Stimulated activated CD8-positive, alpha-beta memory T cell treated with anti-CD3 and anti-CD28 coated beads, Interleukin-4, amount 100 ng/mL, for 24 hours (primary cell): ENCODE measurements at places on chromosomes 6 and 20.

DNA sequence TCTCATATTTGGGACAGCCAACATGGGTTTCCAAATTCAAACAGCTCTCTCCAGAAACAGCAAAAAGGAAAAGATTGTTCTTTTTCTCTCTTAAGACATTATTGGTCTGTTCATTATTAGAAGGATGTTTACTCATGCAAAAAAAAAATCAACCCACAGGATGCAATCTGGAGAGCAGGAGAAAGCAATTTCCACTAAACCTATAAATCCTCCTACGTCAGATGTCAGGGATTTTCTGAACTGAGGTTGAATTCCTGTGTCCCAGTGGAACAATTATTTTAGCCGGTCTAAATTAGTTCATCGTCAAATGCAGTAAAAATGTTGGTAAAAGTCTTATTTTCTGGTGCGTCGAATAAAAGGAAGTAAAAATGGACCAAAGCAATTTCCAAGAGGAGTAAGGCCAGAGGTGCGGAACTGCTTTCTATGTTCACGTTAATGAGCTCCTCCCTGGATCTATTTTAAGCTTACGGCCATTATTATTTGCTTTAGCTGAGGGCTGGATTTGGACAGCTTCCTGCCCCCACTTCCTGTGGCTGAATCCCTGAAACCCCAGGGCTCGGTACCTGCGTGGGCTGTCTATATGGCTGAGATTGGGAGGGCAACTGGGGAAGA is at the start of gene GABRR1:
GABRR1 (minus strand) TSS at position 60 of the 612 bp plus-strand sequence; CDS start at position 24, 36 bp downstream.
- DNase-seq: no peak

DNA sequence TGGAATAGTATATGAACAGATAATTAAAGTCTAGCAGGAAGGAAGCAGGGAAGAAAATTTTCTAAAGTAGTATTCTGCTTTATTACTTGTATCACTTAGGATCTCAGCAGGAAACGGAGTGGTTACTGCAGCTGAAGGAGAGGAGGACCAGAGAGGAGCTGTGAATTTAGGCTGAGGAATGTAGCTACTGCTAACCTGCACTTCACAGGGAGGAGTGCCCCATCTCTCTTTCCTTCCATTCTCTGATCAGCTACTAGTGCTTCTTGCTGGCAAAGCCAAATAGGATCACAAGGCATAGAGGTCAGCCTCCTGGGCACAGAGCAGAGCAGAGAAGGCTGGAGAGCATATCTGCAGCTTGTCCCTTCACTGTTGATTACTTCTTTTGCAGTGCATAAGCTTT is 205.3 kb upstream of the ASCC3 start:
- DNase-seq: no peak

DNA sequence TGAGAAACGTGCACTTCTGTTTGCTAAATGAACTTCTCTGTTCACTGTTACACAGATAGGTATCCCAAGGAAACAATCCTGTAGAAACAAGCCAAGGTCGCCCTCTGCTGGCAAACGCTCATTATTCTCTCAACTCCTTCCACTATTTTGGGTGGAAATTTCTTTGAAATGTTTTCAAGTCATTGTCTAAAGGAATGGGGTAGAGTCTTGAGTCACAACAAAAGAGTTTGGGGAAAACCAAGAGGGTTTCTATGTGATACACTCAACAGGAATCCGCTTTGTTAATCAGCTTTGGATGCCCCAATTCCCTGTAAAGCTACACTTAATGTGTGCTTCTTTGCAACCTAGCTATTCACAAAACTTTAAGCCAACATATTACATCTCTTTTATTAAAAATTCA is 4.6 kb upstream of the RAE1 start:
- DNase-seq: peak; percentile 60

DNA sequence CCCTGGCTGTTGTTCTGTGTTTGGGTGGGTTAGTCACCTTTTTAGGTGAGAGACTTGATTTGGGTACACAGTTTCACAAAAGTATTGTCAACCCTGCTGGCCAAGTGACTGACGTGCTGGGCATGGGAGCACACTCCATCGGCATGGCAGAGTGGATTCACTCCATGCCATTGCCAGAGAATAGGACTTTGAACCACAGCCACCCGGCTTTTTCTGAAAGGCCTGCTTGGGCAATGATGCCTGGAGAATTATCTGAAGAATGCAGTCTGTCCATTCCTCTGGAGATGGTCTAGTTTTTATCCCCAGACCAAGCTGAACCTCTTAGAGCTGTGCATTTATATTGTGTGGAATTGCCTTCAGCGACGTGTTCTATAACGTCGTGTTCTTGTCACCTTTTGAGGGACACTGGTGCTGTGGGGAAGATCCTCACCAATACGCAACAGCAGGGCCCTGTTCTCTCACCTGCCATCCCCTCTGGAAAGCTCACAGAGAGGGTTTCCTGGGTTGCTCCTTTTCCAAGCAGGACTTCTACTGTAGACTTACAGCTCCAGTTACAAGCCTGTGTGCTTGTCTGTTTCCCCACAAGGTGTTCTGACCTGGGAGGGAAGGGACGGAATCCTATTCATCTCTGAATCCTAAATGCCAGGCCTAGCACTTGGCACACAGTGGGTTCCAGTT is 183.4 kb upstream of the AKAP12 start:
- DNase-seq: no peak

DNA sequence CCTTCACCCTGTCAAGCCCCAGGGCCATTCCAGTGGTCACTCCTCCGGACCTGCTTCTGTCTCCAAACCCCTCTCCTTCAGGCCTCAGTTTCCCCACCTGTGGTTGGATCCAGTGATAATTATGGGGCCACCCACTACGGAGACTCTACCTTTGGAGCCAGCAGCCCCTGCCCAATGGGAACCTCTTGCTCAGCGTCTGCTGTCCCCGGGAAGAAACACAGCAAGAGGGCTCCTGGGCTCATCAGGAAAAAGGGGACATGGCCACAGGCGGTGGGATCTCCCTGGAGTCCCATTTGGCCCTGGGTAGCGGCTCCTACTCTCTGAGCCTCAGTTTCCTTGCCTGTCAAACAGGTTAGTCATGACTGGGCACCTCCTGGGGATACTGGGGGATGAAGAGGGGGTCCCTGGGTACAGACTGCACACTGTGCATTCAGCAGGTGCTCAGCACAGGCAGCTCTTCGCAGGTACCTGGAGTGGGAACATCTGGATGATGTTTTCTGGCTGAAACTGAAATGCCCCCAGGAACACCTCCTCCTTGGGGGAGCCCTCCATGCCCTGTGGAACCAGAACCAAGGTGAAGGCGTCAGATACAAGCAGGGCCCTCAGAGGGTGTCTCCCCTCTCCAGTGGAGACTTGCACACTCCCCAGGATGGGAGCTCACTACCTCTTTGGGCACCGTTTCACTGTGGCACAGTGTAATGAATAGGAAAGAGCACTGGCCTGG is 19.4 kb downstream of the SUN5 start:
- DNase-seq: no peak

GRCh38 chr6:144087789-144088426 is 7.5 kb downstream of the SF3B5 start:
- no peak for DNase-seq

DNA sequence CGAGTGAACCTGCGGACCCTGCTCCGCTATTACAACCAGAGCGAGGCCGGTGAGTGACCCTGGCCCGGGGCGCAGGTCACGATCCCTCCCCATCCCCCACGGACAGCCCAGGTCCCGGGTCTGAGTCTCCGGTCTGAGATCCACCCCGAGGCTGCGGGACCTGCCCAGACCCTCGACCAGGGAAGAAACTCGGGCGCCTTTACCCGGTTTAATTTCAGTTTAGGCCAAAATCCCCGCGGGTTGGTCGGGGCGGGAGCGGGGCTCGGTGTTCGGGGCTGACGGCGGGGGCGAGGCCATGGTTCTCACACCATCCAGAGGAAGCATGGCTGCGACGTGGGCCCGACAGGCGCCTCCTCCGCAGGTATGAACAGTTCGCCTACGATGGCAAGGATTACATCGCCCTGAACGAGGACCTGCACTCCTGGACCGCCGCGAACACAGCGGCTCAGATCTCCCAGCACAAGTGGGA is 46.9 kb upstream of the TRIM26 start:
- DNase-seq: peak; percentile 15

DNA sequence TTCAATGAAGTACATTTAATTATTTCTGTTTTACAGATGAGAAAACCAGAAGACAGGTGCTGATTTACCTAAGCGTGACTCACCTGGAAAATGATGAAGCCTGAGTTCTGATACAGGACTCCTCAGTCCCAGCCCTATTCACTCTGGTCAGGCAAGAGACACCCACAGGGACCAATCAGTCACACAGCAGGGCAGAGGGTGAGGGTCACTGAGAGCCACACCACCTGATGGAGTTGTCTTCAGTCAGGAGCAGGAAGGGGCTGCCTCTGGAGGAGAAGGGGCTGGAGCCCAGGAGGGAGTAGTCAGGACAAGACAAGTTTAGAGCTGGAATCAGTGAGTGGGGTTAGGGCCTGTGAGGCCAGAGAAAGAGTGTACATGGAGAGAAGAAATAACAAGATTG is 251.2 kb upstream of the MOCS1 start:
- no peak for DNase-seq

- no peak for DNase-seq
These were observed 100.4 kb downstream of the OGFRL1 start for GRCh38 chr6:71388856-71389527.

DNA sequence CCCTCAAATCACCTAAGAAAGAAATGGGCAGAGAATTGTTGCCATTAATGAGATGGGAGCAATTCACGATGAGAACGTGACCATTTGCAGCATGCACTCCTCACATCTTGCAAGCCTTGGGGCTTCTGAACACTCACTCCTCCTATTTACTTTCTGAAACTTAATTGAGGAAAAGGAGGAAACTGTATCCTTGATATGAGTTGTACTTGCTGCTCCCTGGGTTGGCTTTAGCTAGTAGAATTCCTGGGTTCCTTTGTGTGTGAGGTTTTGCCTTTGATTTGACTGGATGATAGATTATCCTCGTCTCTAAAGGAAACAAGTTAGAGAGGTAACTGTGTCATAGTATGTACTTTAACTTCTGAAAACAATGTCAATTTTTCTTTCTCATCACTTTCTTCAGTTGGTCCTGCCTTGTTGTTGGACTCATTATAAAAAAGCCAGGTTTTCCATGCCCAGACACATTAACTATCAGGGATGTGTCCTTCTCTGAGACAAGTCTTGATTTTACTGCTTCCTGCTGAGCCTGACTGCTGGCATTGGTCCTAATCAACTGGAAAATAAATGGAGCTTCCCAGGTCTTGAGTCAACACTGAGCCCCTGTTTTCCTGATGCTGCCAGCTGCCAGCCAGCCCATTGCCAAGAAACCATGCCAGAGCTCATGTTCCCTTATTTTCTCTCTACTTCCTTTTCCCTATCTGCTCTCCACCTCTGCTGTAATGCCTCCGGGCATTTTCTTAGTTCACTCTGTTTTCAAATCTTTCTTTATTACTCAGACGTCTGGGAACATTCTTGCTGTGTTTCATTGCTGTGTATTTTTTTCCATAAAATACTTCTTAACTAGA is 6.0 kb upstream of the MRAP2 start:
- DNase-seq: no peak

GRCh38 chr6:109454496-109455436 is 806 bp downstream of the MICAL1 start:
- DNase-seq: peak; percentile 52

DNA sequence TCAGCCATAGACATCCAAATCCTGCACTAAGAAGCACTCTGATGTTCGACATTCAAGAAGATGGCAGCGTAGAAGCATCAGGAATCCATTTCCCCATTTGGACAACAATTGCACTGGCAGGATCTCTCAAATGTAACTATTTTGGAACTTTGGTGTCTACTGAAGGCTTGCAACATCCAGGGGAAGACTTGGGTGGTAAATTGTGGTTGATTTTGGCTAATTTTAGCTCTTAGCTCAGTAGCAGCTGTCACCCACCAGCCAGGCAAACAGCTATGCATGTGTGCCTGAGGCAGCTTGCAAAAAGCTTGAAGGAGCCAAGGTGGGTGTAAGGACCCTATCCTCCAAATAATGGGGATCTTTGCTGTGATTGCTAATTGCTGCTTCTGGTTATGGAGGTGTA is 35.1 kb upstream of the PPP1R3G start:
- no peak for DNase-seq

- peak; percentile 24 for DNase-seq
These were observed 31.0 kb downstream of the KCNQ2 start for GRCh38 chr20:63441136-63442099.

DNA sequence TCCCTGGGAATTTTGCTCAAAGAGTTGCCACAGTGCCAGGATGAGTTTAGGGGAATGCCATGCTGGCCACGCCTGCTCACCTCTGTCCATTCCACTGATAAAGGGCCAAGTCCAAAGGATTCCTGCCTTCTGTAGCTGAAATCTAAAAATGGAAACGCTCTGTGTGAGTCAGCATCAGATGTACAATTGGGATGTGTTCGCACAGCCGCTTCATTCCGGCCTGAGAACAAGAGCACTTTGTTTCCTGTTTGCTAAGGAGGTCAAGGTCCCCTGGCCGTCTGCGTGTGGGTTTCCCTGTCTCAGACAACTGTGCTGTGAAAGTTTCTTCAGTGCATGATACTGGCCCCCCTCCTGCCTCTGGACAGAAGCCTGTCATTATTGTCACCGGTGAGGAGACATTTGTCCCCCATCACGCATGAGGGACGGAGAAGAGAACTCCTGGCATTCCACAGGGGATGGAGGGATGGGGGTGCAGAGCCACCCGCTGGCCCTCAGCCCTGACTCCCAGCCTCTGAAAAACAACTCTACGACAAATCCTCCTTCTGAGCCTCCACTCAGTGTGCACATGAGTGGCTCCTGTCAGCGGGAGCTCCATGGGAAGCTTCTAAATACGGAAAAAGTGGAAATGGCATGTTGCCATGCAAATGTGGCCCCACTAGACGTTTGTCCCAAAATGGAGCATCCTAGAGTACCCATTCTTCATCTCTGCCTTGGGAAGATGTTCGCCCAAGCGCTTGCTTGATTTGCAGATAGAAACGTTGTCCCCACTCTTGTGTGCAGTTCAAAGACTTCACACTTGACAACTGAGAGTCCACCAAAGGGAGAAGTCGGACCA is 143.5 kb upstream of the AFDN start:
- DNase-seq: no peak

GRCh38 chr6:1094306-1094705 is 217.6 kb upstream of the FOXQ1 start:
- no peak for DNase-seq

DNA sequence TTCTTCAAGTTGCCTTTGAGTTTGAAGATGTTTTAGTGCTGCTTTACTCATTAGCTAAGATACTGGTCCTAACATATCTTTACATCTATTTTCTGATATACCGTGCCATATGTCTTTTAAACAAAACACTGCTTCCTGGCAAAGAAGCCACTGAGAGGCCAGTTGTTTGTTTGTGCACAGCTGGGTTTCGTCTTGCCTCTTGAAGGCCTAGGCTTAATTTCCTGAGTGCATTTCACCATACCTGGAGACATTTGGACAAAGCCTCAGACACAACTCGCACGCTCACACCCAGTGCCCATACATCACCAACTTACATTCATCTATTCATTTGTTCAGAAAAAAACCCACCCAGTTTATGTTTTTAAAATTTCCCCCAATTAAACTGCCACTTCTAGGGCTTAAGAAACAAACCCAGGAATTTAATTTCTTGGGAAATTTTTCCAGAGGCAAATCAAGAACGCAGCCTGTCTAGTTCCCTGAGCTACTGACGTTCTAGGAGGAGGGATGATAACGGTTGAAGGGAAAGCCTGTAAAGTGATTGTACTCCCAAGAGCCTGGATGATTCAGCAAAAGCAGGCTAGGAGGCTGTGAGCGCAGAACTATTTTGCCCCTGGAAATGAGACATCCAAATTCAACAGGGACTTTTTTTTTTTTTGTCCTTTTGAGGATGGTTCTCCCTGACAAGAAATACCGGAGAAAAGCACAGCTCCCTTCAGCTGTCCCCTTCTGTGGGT is 77.7 kb downstream of the OLIG3 start:
- DNase-seq: no peak
